ENCODE measurements at places on chromosomes 3 and 15.

DNA sequence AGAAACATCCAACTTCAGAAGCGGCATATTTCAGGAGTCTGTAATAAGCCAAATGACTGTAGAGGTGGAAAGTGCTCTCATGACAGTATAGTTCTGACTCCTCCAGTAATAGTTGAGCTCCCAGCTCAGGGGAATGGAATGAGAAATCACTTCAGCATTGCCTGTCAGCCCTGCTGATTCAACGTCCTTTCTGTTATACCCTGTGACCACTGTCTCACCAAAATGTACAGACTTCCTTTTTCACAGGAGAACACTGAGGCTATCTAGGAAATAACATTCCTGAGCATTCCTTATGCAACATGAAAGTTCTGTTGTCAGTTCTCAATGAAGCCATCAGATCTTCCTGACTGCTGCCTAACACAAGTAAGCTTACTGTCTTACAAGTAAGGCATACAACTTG lies 284.5 kb upstream of the MME start:
- H3K4me3 ChIP-seq: peak overlapping the region; percentile 39
- H3K4me1 ChIP-seq: peaks cover 31% of the 10 kb centered on the region
- H3K27ac ChIP-seq: peak overlapping the region; percentile 68
- no peaks in the 10 kb centered on the region for H3K27me3 ChIP-seq

DNA sequence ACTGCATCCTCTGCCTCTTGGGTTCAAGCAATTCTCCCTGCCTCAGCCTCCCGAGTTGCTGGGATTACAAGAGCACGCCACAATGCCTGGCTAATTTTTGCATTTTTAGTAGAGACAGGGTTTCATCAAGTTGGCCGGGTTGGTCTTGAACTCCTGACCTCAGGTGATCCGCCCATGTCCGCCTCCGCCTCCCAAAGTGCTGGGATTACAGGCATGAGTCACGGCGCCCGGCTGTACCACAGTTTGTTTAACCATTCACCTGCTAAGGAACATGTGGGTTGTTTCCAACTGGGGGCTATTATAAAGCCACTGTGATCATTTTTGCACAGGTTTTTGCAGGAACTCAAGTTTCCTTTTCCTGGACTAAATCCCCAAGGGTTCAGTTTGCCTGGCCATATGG lies 123.2 kb upstream of the RAP2B start:
- no peak overlapping the region for H3K27ac ChIP-seq
- no peaks in the 10 kb centered on the region for H3K27me3 ChIP-seq
- peak; percentile 24 for DNase-seq
- no peaks in the 10 kb centered on the region for H3K36me3 ChIP-seq
- H3K4me1 ChIP-seq: peaks cover 10% of the 10 kb centered on the region
- H3K4me3 ChIP-seq: no peak overlapping the region

GRCh38 chr15:35874260-35874905 lies 328.4 kb upstream of the DPH6 start:
- no peak overlapping the region for H3K4me3 ChIP-seq
- H3K4me1 ChIP-seq: peaks cover 4% of the 10 kb centered on the region
- no peaks in the 10 kb centered on the region for H3K27me3 ChIP-seq

GRCh38 chr3:144324076-144324475 lies 352.5 kb downstream of the DIPK2A start:
- no peaks in the 10 kb centered on the region for H3K27me3 ChIP-seq
- DNase-seq: no peak
- H3K36me3 ChIP-seq: no peaks in the 10 kb centered on the region
- no peak overlapping the region for H3K4me3 ChIP-seq
- no peaks in the 10 kb centered on the region for H3K4me1 ChIP-seq

- no peak overlapping the region for H3K4me3 ChIP-seq
- no peak overlapping the region for H3K27ac ChIP-seq
- H3K4me1 ChIP-seq: peaks cover 30% of the 10 kb centered on the region
These were observed 12.9 kb downstream of the MB21D2 start for GRCh38 chr3:192904632-192905289.

GRCh38 chr3:185250653-185251052 lies 3.2 kb downstream of the EHHADH start:
- H3K27ac ChIP-seq: no peak overlapping the region
- H3K27me3 ChIP-seq: no peaks in the 10 kb centered on the region
- H3K4me1 ChIP-seq: peaks cover 5% of the 10 kb centered on the region
- no peak for DNase-seq

DNA sequence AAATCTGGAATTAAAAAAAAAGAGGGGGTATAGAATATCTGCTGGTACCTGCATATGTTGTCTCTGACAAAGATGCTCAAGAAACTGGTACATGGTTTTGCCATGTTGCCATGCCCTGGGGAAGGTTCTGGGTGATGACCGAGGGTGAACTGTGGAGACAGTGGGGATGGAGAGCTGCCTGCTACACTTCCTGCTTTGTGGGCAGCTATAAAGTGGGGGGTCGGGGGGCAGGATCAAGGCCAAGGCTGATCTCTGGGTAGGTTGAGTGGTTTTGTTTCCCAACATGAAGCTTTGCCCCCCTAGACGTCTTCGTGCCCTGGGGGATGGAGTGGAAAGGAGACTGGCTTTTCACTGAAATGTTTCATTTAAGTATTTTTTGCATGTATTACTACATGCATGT lies 74.6 kb downstream of the IQSEC1 start:
- H3K27me3 ChIP-seq: no peaks in the 10 kb centered on the region
- no peaks in the 10 kb centered on the region for H3K4me1 ChIP-seq
- DNase-seq: no peak
- no peak overlapping the region for H3K27ac ChIP-seq
- no peak overlapping the region for H3K4me3 ChIP-seq
- H3K36me3 ChIP-seq: no peaks in the 10 kb centered on the region

DNA sequence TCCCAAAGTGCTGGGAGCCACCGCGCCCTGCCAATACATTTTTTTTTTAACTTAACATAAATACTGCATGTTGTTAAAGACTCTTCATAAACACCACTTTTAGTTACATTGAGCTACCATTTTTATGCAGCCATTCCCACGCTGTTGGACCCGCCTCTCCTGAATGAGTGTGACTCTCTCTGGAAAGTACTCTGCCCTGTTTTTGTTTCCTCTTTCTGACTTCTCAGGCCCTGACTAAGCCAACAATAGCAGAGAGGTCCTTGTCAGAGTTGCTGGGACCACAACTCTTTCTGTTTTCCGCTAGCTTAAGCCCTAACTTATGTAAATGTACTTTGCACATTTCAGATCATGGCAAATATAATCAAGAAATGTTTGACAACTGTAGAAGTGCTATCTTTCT lies 35.2 kb downstream of the PARP15 start:
- no peak overlapping the region for H3K4me3 ChIP-seq
- no peaks in the 10 kb centered on the region for H3K4me1 ChIP-seq
- H3K27me3 ChIP-seq: no peaks in the 10 kb centered on the region
- H3K27ac ChIP-seq: no peak overlapping the region

GRCh38 chr3:18752273-18752934 lies 327.3 kb upstream of the SATB1 start:
- DNase-seq: no peak
- H3K4me1 ChIP-seq: no peaks in the 10 kb centered on the region
- no peak overlapping the region for H3K27ac ChIP-seq
- no peaks in the 10 kb centered on the region for H3K27me3 ChIP-seq

DNA sequence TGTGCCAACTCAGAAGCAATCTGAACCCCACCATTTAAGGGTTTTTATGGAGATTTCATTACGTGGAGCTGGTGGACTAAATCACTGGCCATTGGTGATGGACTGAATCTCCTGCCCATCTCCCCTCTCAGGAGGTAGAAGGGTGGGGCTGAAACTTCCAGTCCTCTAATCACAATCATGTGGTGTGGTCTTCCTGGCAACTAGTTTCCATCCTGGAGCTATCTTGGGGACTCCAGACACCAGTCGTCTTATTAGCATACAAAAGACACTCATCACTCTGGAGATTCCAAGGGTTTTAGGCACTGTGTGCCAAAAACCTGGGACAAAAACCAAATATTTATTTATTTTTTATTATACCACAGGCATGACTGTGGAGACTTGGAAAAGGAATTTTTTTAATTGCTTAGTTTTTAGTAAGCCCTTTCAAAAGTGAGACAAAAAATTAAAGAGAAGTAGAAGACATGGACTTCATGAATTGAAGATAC lies 203.6 kb downstream of the WNT5A start:
- DNase-seq: no peak
- no peak overlapping the region for H3K27ac ChIP-seq
- H3K4me1 ChIP-seq: peaks cover 17% of the 10 kb centered on the region
- H3K27me3 ChIP-seq: no peaks in the 10 kb centered on the region

DNA sequence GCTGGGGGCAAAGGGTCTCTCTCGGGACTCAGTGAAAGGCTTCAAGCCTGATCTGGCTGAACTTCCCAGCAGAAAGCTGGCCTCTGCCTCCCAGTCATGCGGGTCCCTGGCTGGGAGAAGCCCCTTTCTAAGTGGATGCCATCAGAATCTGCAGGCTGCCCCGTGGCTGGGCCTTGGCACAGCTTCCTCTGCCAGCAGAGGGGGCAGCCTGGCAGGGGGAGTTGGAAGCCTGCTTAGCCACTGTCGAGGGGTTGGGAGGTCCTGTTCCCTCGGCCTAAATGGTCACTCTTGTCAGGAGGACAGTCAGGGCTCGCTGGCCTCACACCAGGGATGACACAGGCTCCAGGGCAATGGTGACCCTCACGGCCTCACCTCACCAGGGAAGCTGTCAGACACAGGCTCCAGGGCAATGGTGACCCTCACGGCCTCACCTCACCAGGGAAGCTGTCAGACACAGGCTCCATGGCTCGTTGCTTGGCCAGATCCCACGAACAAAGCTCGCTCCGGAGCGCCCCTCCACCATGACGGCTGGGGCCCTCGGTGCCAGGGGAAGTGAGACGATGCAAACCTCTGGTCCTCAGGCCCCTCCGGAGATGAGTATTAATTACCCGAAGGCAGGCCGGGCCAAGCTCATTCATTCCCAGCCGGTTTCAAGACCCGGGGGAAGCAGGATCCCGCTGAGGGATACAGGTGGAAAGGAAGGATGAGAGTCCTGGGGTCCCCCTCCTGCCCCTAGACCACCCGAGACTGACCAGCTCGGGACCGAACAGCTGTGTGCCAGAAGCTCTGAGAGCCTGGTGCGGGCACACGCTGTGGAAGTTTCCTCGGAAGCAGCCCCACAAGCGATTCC lies 151.0 kb downstream of the CHSY1 start:
- H3K4me3 ChIP-seq: no peak overlapping the region
- no peaks in the 10 kb centered on the region for H3K27me3 ChIP-seq
- H3K36me3 ChIP-seq: no peaks in the 10 kb centered on the region

GRCh38 chr15:93722165-93722564 lies 509.2 kb upstream of the MCTP2 start:
- H3K27ac ChIP-seq: no peak overlapping the region
- no peaks in the 10 kb centered on the region for H3K36me3 ChIP-seq
- no peak overlapping the region for H3K4me3 ChIP-seq
- no peak for DNase-seq
- H3K27me3 ChIP-seq: no peaks in the 10 kb centered on the region

- no peak overlapping the region for H3K27ac ChIP-seq
- no peaks in the 10 kb centered on the region for H3K27me3 ChIP-seq
- H3K36me3 ChIP-seq: peaks cover 12% of the 10 kb centered on the region
- no peak overlapping the region for H3K4me3 ChIP-seq
- peaks cover 7% of the 10 kb centered on the region for H3K4me1 ChIP-seq
These were observed 8.2 kb downstream of the RCN2 start for GRCh38 chr15:76939715-76940114.

- peak; percentile 71 for DNase-seq
- peaks cover 28% of the 10 kb centered on the region for H3K36me3 ChIP-seq
- H3K27me3 ChIP-seq: no peaks in the 10 kb centered on the region
- peak overlapping the region; percentile 85 for H3K4me3 ChIP-seq
- H3K4me1 ChIP-seq: peaks cover 15% of the 10 kb centered on the region
- H3K27ac ChIP-seq: peak overlapping the region; percentile 84
These were observed 2.7 kb downstream of the ZMAT3 start for GRCh38 chr3:179068779-179069530.

- no peaks in the 10 kb centered on the region for H3K36me3 ChIP-seq
- H3K4me1 ChIP-seq: peaks cover 8% of the 10 kb centered on the region
- H3K27ac ChIP-seq: peak overlapping the region; percentile 83
- H3K4me3 ChIP-seq: peak overlapping the region; percentile 96
- peak; percentile 22 for DNase-seq
- no peaks in the 10 kb centered on the region for H3K27me3 ChIP-seq
These were observed 808 bp downstream of the RBM6 start for GRCh38 chr3:49940667-49941249.

DNA sequence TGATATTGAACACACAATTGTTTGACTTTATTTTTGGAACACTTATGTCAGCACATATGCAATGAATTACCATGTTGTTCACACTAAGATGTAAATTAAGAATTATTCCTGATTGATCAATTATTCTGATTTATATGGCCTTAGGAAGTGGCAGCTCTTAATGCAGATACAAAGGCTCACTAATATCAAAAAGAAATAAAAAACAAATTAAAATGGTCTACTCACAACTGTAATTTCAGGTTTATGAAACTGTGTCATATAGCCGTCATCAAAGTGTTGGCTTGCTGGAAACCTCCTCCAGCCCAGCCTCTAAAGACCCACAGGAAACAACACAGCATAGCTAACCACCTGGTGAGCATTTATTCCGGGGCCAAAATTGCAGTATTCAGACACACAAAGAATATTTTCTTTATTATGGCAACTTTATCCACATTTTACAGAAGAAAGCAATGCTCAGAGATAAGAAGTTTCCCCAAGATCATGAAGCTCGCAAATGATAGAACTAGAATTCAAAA lies 33.4 kb downstream of the PDZRN3 start:
- H3K27me3 ChIP-seq: no peaks in the 10 kb centered on the region
- H3K27ac ChIP-seq: no peak overlapping the region
- H3K4me3 ChIP-seq: no peak overlapping the region

DNA sequence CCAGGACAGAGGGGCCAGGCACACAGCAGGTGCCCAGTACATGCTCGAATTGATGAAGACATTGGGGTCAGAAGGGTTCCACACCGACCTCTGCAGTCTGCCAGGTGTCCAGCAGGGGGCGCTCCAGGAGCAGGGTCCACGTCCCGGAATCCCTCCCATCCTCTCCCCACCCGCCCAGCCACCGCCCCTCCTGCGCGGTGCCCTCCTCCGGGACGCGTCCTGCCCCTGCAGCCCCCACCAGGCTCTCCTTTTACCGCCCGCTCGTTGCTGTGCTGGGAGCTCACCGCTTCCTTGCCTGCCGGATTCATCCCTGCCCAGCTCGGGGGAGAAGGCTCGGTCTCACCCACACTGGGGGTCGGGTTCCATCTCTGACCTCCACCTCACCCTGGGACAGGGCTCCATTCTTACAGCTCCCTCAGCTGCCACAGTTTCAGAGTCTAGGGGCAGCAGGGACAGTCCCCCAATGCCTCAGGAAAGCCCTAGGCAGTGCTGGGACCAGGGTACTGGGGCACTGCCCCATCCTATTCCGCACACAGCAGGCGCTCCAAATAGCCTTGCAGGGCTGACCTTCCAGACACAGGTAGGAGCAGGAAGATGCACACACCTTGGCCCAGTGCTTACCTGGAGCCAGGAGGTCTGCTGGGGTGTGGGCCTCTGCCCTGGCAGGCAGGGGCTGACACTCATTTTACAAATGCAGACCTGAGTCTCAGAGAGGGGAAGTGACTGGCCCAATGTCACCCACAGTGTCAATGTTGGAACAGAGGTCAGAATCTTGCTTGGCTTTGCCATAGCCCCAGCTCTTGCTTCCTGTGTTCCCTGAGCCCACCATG lies 31.0 kb downstream of the GRIP2 start:
- H3K4me1 ChIP-seq: no peaks in the 10 kb centered on the region
- H3K36me3 ChIP-seq: no peaks in the 10 kb centered on the region

Measured in GM23248 (cell line).